Airway epithelial cell (primary cell): ENCODE measurements at places on chromosomes 1 and 21. TPM values are rescaled to one million over a fixed set of nuclear protein-coding genes. Genes with fewer than 3 reads are reported as not detected.

Gene CYP4A11
- not detected in 2 replicates for total RNA-seq

Gene RASSF5
- total RNA-seq, result 17.6 and 18.8 TPM in 2 replicates

Gene TNFRSF8
- 0.09 TPM in 1 of 2 replicates, not detected in the other for total RNA-seq

Gene OVAAL
- total RNA-seq, result not detected in 2 replicates

Gene ZNHIT6
- total RNA-seq, result 7.9 and 9.6 TPM in 2 replicates

Gene COL24A1
- not detected in 2 replicates for total RNA-seq

Gene SELL
- not detected in 2 replicates for total RNA-seq

Gene KRTAP7-1
- total RNA-seq, result not detected in 2 replicates

Gene DCST2
- total RNA-seq, result 0.07 TPM in 1 of 2 replicates, not detected in the other

Gene NTMT2
- not detected in 2 replicates for total RNA-seq

Gene TNFSF18
- total RNA-seq, result 0.07 and 0.14 TPM in 2 replicates

Gene TSEN15
- total RNA-seq, result 30.1 and 31.2 TPM in 2 replicates

Gene LYST
- 7.6 and 9.9 TPM in 2 replicates for total RNA-seq

Gene SLC45A3
- 6.2 and 6.7 TPM in 2 replicates for total RNA-seq

Gene HSPA13
- total RNA-seq, result 13.0 and 15.6 TPM in 2 replicates

Gene DISP1
- total RNA-seq, result 0.70 and 0.99 TPM in 2 replicates

Gene RXFP4
- total RNA-seq, result not detected in 2 replicates

Gene ICOSLG
- 0.98 and 1.3 TPM in 2 replicates for total RNA-seq

Gene PCSK9
- 93.0 and 125 TPM in 2 replicates for total RNA-seq

Gene GUCA2B
- total RNA-seq, result not detected in 2 replicates

Gene OR2L2
- not detected in 2 replicates for total RNA-seq

Gene PLA2G5
- not detected in 2 replicates for total RNA-seq

Gene ZNF678
- 2.4 and 3.9 TPM in 2 replicates for total RNA-seq

Gene CFHR3
- total RNA-seq, result not detected in 2 replicates

Gene C1orf56
- 0.84 and 1.1 TPM in 2 replicates for total RNA-seq

Gene HPCAL4
- 0.07 TPM in 1 of 2 replicates, not detected in the other for total RNA-seq

Gene BEST4
- 0.05 and 0.07 TPM in 2 replicates for total RNA-seq

Gene TNFRSF9
- total RNA-seq, result not detected in 2 replicates
